ENCODE measurements at places on chromosomes 6 and 20. TPM values are rescaled to one million over a fixed set of nuclear protein-coding genes. Genes with fewer than 3 reads are reported as not detected.

HNF4A gene
- not detected for total RNA-seq

SLC2A10 gene
- total RNA-seq: 6.7 TPM

RRAGD gene
- total RNA-seq: 67.1 TPM

MAPK13 gene
- total RNA-seq: 136 TPM

C6orf136 gene
- total RNA-seq: 14.9 TPM

GTF2H4 gene
- 26.7 TPM for total RNA-seq

SAMD3 gene
- total RNA-seq: 0.88 TPM

Data from esophagus squamous epithelium (tissue), 5 donors.